PC-3 (cell line): ENCODE measurements at places on chromosomes 16 and 17. TPM values are rescaled to one million over a fixed set of nuclear protein-coding genes. Genes with fewer than 3 reads are reported as not detected.

DNA sequence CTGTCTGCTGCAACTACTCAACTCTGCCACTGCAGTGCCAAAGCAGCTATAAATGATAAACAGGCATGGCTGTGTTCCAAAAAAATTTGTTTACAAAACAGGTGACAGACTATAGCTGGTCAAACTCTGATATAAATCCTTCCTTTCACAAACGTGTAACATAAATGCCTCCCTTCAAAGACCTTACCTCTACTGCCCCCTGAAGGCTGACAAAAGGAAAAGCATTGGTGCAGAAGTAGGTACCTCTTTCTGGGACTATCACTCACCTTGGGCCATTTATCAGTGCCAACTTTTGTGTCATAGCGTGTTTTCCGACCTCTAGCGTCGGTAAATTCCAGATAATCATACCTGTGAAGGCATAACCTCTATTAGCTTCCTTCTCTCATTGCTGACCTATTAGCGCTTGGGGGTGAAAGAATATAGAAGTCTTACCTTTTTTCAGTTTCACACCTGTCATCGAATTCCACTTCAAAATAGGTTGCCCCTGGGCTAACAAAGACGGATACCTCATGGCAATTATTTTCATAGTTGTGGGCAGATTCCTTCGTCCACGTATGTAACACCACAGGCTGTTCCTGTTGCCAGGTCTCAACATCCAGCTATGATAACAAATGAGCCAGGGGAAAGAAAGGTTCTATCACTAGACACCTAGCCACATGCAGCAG lies 67.9 kb downstream of the ZZEF1 start:
- no peak overlapping the region for H3K27ac ChIP-seq
- peak; percentile 51 for DNase-seq

GRCh38 chr16:53784291-53784690 lies 80.3 kb downstream of the FTO start:
- H3K36me3 ChIP-seq, result no peaks in the 10 kb centered on the region
- DNase-seq, result peak; percentile 86
- peak overlapping the region; percentile 37; the same call in 1 of the 2 replicates for H3K4me3 ChIP-seq

- peak overlapping the region; percentile 20 for H3K27ac ChIP-seq
- no peaks in the 10 kb centered on the region for H3K27me3 ChIP-seq
- no peak overlapping the region for H3K4me3 ChIP-seq
Measured at GRCh38 chr17:50935221-50935995, 69.3 kb upstream of the TOB1 start.

DNA sequence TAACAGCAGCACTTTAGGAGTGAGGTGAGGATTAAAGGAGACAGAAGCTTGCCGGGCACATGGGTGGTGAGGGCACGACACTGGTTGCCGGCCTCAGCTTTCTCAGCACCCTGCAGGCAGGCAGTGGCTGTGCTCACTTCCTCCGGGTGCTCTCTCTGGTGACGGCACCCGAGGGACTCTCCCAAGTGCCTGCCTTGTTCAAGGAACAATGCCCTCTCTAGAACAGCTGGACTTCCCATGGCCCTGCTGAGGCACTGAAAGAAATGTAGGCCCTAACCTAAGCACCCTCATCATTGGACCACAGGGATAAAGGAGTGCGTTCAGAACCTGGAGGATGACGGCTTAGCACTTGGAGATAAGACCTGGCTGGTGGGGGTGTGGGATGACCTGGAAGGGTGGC lies 72.7 kb downstream of the N4BP1 start:
- no peak for DNase-seq
- no peaks in the 10 kb centered on the region for H3K36me3 ChIP-seq
- no peaks in the 10 kb centered on the region for H3K4me1 ChIP-seq
- no peak overlapping the region for H3K27ac ChIP-seq
- H3K4me3 ChIP-seq, result no peak overlapping the region

GRCh38 chr17:82342361-82343079 lies 9.0 kb upstream of the SECTM1 start:
- H3K36me3 ChIP-seq, result no peaks in the 10 kb centered on the region
- H3K27ac ChIP-seq, result no peak overlapping the region
- no peak overlapping the region for H3K4me3 ChIP-seq
- no peak for DNase-seq
- no peaks in the 10 kb centered on the region for H3K27me3 ChIP-seq

- no peak overlapping the region for H3K4me3 ChIP-seq
- no peaks in the 10 kb centered on the region for H3K27me3 ChIP-seq
- DNase-seq, result no peak
- no peaks in the 10 kb centered on the region for H3K36me3 ChIP-seq
Measured at GRCh38 chr17:32673964-32674363, 187.2 kb downstream of the CDK5R1 start.

DNA sequence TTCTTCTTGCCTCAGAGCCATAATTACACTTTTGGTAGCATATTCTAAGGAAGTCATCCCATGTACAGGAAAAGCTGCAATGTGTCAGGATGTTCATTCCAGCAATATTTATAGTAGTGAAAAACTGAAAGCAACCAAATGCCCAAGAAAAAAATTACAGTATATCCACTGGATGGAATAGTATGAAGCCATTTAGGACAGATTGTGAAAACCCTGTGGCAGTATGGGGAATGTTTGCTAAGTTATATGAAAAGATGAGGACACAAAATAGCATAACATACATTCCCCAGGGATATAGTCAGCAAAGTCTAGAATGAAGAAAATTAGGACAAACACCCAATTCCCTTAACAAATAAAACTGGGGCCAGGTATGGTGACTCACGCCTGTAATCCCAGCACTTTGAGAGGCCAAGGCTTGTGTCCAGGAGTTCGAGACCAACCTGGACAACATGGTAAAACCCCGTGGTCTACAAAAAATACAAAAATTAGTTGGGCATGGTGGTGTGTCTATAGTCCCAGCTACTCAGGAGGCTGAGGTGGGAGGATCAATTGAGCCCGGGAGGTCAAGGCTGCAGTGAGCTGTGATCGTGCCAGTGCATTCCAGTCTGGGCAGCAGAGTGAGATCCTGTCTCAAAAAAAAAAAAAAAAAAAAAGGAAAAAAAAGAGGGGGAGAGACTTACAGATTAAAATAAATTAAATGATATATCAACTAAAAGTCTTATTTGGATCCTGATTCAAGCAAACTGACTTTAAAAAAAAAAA lies 2.3 kb downstream of the LRRC3C start:
- H3K4me3 ChIP-seq, result peak overlapping the region; percentile 22; the same call in 1 of the 2 replicates
- peak overlapping the region; percentile 72 for H3K27ac ChIP-seq

DNA sequence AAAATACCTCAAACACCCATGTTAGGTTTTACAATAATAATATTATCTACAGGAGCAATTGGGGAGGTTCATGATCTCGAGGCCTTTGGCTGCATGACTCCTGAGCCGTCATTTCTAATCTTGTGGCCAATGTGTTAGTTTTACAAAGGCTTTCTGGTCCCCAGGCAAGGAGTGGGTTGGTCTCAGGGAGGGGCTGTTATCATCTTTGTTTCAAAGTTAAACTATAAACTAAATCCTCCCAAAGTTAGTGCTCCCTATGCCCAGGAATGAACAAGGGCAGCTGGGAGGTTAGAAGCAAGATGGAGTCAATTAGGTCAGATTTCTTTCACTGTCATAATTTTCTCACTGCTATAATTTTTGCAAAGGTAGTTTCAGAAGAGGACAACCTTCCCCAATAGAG lies 9.1 kb upstream of the CCL5 start:
- H3K4me1 ChIP-seq, result no peaks in the 10 kb centered on the region
- no peaks in the 10 kb centered on the region for H3K27me3 ChIP-seq
- no peaks in the 10 kb centered on the region for H3K36me3 ChIP-seq

Gene MT1H
- total RNA-seq, result not detected in 2 replicates

Gene BIRC5
- 271 and 304 TPM in 2 replicates for total RNA-seq

Gene HASPIN
- total RNA-seq, result 10.6 and 12.7 TPM in 2 replicates

Gene CCL2
- total RNA-seq, result not detected in 2 replicates

Gene CCL3
- not detected in 2 replicates for total RNA-seq

Gene ASGR2
- total RNA-seq, result not detected in 2 replicates

Gene ANKRD40CL
- total RNA-seq, result not detected in 2 replicates
